NCI-H2081 (cell line): ENCODE measurements at places on chromosomes 6 and 20.
A peak's percentile ranks its signal among the peaks of the same experiment; 100 is the strongest.

- DNase-seq = no peak
Observed at GRCh38 chr20:47748823-47749222, 36.5 kb downstream of the SULF2 start.

DNA sequence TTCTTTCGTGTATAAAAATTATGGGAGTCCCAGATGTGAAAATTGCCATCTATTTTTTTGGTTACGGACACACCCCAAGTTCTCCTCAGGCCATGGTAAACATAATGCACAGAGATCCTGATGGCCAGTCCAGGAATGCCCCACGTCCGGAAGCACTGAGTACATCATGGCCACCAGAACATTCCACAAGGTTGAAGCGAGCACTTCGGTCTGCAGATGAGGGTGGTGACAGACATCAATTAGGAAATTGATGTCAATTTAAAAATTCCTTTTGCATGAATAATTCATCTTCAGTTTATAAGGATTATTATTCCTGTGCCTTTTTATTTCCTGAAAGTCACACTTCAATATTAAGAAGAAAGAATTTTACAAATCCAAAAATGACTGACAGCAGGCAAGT, 13.2 kb upstream of the EXOC2 start:
- no peak for DNase-seq

DNA sequence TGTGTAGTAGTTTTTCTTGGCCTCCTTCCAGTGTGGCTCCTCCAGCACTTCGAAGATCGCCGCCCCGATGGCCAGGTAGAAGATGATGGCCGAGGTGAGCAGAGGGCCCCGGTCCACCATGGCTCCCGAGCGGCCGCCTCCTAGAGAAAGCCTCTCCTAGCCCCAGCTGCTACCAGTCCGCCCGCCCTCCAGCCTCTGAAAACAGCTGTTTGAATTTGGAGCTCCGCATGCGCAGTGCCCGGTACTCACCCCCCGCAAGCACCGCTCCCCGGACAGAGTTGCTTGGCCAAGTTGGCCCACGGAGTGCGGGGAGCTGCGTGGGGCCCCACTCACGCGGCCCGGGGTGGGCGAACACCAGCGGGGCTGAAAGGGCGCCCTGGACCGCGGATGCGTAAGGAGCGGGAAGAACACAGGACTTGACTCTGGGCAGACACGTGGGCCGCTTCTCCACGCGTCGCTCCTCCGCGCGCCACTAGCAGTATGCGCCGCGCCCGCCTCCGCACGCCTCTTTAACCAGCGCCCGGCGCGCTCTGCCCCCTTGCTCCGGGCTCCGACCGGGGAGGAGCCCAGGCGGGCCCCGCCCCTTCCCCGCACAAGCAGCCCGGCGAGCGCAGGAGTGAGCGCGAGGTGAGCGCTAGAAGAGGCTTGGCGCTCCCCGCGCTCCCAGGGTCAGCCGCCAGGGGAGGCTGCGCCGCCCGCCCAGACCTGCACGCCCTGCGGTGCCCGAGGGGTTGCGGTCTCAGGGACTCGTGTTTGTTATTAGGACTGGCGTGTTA, at the start of gene KCNK5:
KCNK5 (minus strand) TSS at position 484 of the 776 bp plus-strand sequence; CDS start at position 120, 364 bp downstream.
- DNase-seq = peak; percentile 77

DNA sequence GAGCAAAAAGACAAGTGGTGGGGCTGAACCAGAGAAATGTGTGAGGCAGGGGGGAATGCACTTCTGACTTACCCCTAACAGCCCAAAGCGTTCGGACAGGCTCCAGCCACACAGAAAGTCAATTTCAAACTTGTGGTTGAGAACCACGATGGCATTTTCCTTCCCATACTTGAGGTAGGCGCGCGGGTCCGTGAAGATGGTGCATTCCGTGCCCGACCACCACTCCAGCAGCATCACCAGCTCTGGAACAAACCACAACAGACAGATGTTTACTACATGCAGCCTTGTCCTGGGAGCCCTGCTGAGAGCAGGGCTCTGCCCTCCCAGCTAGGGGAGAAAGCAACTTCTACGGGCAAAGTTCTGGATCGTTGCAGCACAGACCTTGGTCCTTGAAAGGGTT, 107.7 kb downstream of the AGPAT4 start:
- no peak for DNase-seq

DNA sequence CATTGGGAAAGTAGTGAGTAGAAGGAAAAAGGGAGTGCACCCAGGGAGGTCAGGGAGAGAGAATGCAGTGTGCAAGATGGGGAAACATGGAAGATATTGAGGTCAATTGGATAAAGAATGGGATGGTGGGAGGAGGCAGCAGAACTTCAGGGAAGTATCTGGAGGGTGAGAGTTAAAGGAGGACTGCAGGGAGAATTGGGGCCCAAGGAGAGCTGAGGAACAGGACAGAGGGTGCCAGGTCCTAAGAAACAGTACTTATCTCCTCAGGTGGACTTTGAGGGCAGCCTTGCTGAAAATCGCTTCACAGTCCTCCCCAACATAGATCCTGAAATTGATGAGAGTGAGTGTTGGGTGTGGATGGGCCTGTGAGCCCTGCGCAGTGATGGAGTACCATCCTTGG, 4.2 kb upstream of the SAPCD1 start:
- no peak for DNase-seq

DNA sequence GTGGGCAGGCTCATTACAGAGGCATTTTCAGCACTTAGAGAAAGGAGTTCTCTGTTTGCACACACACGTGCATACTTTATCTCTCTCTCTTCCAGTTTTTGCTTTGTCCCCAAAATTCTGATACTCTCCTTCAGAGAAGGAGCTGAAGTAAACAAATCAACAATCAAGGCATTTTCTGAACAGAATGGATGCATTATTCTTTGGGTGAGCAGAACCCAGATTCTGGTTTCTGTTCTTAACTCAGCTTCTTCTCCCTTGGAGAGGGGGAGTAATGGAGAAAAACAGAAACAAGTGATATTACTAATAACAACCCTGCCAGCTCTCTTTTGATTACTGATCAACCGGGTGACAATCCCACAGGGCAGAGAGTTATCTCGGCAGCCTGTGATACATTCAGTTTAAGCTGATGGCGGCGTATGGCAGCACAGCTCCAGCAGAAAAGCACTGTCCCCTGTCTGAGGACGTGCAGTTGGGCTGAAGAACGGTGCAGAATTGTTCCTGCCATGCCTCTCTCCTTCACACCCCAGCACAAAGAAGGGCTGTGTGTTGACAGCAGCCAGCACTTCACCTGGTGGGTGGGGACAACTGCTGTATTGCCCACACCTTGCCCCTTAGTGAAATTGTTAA, 47.3 kb upstream of the SASH1 start:
- DNase-seq = no peak

DNA sequence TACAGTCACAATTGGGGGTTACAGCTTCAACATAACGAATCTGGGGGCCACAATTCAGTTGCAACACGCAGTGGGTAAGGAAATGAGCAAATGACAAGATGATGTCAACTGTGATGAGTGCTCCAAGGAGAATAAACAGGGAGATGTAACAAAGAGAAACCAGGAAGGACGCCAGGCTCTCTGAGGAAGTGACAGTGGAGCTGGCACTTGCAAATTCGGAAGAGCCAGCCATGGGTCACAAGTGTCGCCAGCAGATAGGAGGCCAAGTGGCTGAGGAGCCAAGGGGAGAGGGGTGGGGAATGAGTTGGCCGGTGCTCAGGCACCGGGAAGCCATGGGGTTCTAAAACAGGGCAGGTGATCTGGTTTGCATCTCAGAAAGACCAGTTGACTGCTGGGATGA, 136.4 kb downstream of the EYA2 start:
- DNase-seq = no peak

GRCh38 chr6:121760745-121761144, 325.3 kb downstream of the GJA1 start:
- DNase-seq = no peak

- DNase-seq = no peak
Observed at GRCh38 chr6:109285366-109285765, 96.9 kb downstream of the CD164 start.

GRCh38 chr6:114783783-114784182, 441.0 kb upstream of the HS3ST5 start:
- DNase-seq = no peak

GRCh38 chr6:37105148-37106050, 64.6 kb upstream of the PIM1 start:
- DNase-seq = peak; percentile 3

- no peak for DNase-seq
Observed at GRCh38 chr6:24546439-24546838, 51.7 kb downstream of the ALDH5A1 start.
